ENCODE measurements at places on chromosomes 1 and 21.

DNA sequence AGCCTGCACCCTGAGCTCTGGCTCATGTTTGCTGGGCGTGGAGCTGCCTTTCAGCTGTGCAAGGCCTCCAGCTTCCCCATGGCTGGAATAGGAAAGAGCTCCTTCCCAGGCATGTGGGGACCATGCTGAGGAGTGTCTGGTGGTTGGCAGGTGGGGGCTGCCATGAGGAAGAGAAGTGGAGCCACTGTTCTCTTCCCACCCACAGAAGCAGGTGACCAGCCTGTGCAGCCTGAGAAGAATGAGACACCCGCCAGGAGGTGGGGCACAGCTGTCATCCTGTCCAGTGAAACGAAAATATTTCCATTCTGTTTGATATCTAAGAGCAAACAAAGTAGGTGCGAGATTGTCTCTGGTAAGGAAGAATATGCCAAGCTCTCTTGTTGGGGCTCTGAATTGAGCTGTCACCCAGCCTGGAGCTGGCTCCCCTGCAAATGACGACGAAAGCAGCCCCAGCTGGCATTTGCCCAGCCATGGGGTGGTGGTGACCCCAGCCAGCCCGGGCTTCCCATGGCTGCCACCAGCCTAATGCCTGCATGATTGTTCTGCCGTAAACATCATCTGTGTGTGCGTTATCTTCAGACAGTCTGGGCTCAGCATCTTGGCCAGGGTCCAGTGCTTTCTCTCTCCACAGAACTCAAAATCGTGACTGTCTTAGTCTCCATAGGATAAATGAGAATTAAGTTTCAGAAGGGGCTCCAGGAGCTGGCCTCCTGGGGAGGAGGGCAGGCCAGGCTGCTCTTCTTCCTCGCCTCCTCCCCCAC lies 429.8 kb upstream of the VAMP3 start:
- DNase-seq = no peak

DNA sequence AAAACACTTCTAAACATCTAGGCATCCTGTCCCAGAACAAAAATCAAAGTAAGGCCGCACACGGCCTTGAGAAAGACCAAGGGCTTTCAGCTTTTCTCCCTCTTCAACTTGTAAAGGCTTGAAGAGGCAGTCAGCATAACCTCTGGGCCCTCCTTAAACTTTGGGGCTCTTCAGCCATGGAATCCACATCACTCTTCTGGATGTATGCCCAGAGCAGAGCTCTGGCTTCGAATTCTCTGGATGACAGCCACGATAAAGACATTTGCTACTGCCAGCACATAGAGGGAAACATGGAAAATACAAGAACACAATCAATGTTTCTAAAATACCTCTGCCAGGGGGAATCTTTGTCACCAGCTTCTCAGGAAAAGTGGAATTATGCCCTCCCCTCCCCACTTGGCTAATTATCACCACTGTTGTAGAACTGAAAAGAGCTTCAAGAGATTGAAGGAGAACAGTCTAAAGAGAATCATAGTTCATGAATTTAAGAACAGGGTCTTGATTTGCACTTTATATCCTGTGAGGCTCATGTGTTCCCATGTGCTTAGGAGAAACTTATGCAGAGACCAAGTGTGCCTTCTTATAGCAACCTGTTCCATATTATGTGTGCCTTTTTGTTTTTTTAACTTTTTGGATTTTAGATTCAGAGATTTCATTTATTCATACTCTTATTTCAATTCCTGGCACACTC lies 39.0 kb upstream of the DPT start:
- no peak for DNase-seq

- DNase-seq = no peak
Measured at GRCh38 chr1:187922255-187922654, 1093.5 kb downstream of the PLA2G4A start.

DNA sequence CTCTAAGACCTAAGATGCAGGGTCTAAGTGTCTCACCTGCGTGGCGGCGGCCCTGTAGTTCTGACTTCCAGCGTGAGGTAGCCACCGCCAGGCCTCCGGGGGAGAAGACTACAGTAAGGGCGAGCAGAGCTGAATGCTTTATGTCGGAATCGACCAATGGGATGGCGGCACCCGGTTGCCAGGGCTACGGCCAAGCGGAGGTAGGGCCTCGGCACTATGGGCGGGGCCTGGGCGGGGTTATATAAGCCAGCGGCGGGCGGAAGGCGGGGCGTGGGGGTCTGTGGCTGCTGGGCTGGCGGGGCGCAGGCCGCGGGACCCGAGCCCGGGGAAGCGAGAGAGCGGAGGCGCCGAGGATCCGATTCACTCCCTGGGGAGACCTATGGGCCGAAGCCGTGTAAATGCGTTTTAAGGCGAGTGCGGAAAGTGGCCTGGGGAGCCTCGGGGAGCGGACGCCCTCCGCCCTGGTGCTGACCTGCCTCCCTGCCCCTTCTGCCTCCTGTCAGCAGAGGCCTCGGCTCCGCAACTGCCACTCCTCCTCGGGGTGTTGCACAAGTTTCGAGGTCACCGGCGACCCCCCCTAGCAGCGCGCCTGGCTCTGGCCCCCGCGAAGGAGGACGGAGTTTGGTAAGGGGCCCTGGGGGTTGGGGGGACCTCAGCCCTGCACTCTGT lies at the start of gene AZIN2:
TSS of gene AZIN2 (plus strand) at position 269 of the 669 bp plus-strand sequence. CDS start 1,097 bp downstream, outside the sequence.
- DNase-seq = peak; percentile 98

GRCh38 chr1:9888886-9889285 lies 21.2 kb downstream of the CTNNBIP1 start:
- no peak for DNase-seq

DNA sequence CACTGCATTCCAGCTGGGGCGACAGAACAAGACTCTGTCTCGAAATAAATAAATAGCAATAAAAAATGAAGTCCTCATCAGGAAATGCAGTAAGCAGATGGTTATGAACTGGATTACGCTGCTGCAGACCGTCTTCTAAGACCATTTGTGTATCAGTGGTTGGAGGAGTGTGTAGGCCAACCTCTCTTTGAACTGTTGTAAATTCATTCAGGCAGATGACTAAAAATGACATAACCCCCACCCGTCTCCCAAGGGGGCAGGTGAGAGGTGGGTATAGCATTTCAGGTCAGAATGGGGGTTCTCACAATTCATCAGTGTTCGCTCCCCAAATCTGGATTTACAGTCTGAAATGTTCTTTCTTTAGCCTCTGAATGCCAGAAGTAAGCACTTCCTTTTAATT lies 177.3 kb downstream of the KIF26B start:
- DNase-seq = no peak

DNA sequence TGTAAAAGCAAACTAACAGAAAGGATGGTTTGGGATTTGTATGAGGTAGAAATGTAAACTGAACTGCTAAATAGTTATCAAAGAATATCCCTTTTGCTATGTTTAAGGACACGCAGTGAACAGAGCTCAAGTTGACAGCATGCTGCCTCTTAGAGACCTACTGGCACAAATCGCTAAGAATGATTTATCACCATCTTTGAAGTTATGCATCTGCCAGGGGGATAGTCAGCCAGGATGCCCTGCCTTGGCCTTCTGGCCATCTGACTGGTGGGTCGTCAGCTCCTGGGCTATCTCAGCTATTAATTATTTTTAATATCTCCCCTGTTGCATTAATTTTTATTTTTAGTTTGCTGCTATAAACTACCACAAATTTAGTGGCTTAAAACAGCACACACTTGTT lies 334.8 kb upstream of the KAZN start:
- DNase-seq = no peak

DNA sequence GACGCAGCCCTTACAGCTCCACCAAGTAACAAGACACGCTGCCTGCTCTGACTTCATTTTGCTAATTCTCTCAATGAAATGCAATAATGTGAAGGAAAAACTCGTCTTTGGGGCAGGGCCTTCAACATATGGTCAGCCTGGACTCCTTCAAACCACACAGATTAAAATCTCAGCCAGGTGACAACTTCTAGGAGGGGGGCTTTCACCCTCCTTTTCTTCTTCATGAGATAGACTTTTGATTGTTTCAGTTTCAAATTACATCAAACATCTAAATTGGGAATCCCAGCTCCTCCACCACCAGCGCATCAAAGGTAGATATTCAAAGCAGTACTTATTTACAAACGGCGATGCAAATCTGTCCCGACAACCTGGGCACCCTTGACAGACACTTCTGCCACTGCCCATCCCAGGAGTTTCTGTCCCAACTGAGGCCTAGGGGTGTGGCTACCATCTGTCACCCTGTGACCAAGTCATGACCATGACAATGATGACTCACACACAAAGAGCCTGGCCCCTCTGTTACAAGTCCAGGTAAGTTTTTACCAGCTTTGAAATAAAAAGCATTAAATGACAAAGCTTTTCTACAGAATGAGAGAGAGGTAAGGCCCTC lies 29.7 kb downstream of the SSBP3 start:
- DNase-seq = no peak

DNA sequence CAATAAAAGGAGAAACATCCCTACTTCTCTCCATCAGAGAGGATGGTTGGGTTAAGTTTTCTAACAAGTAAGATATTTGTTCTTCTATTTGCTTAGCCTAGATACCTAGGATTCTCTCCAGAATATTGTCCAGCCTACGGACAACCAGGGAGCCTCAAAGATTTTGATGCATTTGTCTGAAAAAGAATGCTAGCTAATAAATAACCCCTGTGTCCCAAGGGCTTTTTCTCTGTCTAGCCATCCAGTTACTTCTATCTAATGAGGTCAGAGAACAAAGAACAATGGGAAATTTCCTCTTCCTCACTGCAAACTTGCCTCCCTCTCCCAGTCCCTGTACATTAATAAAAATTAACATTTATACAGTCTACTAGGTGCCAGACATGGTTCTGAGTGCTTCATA lies 810 bp downstream of the RGS5 start:
- no peak for DNase-seq

- no peak for DNase-seq
Measured at GRCh38 chr1:204818998-204819397, 51.7 kb upstream of the NFASC start.

GRCh38 chr1:206744683-206745082 lies 25.9 kb upstream of the IL19 start:
- no peak for DNase-seq

GRCh38 chr1:163131981-163132380 lies 62.8 kb downstream of the RGS4 start:
- no peak for DNase-seq

GRCh38 chr1:96360036-96360795 lies 361.4 kb upstream of the PTBP2 start:
- DNase-seq = no peak

GRCh38 chr1:232986527-232986922 lies 36.1 kb downstream of the NTPCR start:
- no peak for DNase-seq

- no peak for DNase-seq
Measured at GRCh38 chr1:65149351-65150107, 1.5 kb downstream of the AK4 start.

GRCh38 chr1:197441999-197442414 lies 174.0 kb downstream of the CRB1 start:
- DNase-seq = no peak

DNA sequence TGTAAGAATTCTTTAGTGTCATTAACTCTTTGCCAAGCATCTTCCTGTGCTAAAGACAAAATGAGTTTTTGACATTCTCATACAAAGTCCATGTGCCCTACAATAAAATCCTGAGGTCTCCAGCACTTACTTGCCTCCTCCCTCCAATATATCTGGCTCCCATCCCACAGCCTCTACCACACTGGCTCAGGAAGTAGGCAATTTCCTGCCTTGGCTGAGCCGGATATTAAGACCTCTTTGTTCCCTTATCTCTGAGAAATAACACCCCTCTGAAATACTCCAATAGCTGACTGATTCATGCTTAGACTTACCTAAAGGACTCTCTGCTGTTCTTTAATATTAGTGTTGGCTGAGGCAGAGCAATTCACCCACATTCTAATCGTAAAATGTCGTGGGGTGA lies 37.6 kb upstream of the GORAB start:
- no peak for DNase-seq

DNA sequence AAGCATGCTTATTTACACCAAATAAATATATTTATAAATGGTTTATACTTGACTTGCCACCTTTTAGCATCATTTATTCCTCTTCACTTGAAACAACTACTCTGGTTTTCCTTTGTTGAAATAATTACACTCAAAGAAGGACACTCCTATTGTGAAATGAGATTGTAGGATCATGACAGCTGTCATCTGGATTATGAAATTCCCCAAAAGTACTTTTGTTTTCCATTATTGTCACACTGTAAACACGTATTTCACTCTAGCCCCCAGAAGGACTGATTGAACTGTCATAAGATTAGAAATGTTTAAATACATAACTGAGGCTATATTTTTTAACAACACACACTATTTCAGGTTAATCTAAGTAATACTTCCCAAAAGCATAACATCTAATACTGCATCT lies 593.8 kb downstream of the LRRIQ3 start:
- no peak for DNase-seq

DNA sequence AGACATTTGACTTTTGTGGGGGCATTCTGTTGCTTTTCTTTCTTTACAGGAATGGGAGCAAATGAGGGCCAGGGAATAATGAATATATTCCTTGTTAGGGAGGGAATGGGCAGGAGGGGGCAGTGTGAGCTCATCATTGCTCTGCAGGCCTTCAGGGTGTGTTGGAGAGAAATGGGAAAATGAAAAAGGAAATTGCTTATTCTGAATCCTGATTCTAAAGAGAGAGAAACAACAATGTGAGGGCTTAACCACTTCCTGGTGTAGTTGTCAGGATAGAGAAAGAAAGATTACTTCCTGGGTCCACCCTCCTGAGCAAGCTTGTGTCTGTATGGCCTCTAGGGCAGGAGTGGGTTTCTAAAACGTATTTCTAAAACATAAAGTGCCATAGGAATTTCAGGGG lies 28.3 kb downstream of the VANGL2 start:
- DNase-seq = peak; percentile 22

- no peak for DNase-seq
Measured at GRCh38 chr1:201769966-201770365, 59.0 kb upstream of the IPO9 start.

- no peak for DNase-seq
Measured at GRCh38 chr1:94954263-94955220, 27.6 kb upstream of the CNN3 start.

DNA sequence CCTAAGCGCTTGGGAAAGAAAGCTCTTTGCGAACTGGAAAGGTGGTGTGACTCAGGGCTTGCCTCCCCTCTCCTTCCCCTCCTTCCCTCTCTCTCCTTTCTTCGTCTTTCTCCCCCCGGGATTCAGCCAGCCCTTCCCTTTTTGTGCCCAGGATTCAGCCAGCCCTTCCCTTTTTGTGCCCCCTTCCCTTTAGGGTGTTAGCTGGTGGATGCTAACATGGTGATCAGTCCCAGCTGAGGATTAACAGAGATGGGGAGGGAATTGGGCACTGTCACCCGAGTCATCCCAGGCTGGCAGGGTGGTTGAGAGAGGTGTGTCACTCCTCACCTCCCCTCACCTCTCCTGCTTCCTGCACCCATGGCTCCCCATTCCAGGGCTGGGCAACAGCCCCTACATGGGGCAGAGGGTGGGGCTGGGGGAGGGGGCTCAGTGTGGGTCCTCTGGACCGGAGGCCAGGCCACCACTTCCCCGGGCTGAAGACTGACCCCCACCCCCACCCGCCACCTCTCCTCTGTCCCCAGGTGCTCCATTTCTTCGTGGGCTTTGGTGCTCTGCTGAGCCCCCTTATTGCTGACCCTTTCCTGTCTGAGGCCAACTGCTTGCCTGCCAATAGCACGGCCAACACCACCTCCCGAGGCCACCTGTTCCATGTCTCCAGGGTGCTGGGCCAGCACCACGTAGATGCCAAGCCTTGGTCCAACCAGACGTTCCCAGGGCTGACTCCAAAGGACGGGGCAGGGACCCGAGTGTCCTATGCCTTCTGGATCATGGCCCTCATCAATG lies 51.5 kb downstream of the ELK4 start:
- DNase-seq = no peak
